ENCODE measurements at places on chromosomes 6 and 20.
A peak's percentile ranks its signal among the peaks of the same experiment; 100 is the strongest.

DNA sequence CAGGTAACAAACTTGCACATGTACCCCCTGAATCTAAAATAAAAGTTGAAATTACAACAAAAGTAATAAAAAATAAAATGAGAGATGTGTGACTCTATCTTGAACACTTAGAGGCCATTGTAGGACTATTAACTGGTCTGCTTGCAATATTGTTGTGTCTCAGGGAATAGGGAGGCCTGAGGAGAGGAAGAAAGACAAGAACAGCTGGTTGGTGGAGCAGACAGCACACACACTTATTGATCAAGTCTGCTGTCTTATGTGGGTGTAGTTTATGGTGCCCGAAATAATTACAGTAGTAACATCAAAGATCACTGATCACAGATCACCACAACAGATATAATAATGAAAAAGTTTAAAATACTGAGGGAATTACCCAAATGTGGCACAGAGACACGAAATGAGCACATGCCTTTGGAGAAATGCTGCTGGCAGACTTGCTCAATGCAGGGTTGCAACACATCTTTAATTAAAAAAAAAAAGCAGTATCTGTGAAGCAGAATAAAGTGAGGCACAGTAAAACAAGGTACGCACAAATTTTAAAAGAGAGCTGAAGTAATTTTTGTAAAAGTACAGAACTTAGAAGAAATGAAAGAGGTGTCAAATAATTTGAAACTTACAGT lies 110.1 kb upstream of the HDAC2 start:
- DNase-seq, result no peak

GRCh38 chr6:34065466-34066217 lies 80.2 kb downstream of the GRM4 start:
- no peak for DNase-seq

- DNase-seq, result no peak
Observed at GRCh38 chr20:44467289-44467883, 8.3 kb upstream of the TTPAL start.

DNA sequence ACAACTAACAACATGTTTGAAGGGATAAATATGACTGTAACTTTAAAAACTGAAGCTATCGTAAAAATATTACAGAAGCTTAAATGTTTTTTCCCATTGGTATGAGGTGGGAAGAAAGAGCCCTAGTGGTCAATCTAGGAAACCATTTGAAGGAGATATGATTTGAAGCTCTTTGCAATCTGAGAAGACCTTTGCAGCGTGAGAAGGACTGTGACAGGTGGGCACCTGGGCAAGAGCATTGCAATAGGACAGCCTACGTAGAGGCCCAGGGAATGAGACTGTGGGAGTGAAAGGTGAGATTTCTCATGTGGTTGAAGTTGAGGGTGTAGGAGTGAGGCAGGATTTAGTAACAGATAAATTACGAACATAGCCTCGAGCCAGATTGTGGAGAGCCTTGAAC lies 108.0 kb upstream of the PDE7B start:
- DNase-seq, result no peak

GRCh38 chr20:32646486-32646885 lies 27.3 kb downstream of the C20orf203 start:
- DNase-seq, result no peak

- peak; percentile 21 for DNase-seq
Observed at GRCh38 chr6:152978058-152978457, 4.8 kb downstream of the FBXO5 start.

DNA sequence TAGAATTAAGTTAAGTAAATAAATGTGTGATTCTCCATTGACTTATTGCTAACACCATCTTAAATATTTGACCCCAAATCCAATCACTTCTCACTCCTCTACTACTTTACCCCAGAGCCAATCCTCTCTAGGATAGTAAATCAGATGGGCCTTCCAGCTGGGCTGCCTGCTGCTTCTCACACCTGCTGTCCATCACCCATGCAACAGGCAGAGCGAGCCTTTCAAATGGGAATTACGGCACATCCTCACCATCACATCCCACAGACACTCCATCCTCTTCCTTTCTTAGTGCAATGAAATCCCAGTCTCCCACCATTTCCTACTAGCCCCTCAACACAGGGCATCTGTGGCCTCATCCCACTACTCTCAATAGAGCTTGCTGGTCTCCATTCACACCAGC lies 34.0 kb downstream of the HLA-F start:
- no peak for DNase-seq

- DNase-seq, result no peak
Observed at GRCh38 chr20:38345643-38346042, 639 bp upstream of the LBP start.

DNA sequence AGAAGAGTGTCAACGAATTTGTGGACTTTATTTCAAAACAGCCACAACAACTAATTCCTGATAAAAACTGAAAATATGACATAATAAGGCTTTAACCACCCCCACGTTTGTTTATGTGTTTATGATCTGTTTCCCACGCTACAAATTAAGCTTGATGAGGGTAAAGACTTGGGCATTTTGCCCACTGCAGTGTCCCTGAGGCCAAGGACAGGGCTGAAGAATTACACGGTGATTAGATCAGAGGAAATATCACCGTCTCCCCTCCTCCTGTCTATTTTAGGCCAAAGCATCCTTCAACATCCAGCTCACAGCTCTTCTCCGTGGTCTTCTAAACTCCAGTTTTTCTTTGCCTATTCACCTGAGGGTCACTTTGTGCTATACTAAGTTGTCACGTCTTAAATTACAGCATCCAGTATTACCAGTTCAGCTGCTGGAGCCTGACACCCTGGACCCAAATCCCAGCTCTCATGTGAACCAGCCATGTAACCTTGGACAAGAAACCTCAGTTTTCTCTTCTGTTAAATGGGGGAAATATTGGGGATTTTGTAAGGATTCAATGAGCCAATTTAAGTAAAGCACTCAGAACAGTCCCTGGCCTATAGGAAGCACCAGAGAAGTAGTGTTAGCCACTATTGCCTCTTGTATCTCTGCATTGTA lies 15.2 kb upstream of the ARFGEF2 start:
- DNase-seq, result no peak

- DNase-seq, result peak; percentile 72
Observed at GRCh38 chr6:53862662-53863462, 68.1 kb downstream of the LRRC1 start.

GRCh38 chr6:41426438-41426851 lies 91.0 kb downstream of the NCR2 start:
- DNase-seq, result no peak

DNA sequence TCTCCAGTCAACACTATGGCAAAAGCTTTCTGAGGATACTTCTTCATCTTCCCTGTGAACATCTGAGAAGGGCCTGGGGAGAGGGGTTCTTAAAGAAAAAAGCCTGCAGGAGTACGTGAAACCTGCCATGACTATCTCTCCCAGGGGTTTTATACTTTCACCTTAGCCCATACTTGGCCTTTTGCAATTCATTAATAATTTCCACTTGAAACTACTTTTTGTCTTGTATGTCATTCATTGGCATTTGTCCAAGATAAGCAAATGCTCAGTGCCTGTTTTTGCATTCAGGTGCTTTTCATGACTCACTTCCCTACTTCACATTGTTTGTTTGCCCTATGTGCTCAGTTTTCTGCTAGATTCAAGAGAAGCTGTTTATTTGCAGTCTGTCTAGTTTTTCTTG lies 580.3 kb upstream of the GJE1 start:
- no peak for DNase-seq

DNA sequence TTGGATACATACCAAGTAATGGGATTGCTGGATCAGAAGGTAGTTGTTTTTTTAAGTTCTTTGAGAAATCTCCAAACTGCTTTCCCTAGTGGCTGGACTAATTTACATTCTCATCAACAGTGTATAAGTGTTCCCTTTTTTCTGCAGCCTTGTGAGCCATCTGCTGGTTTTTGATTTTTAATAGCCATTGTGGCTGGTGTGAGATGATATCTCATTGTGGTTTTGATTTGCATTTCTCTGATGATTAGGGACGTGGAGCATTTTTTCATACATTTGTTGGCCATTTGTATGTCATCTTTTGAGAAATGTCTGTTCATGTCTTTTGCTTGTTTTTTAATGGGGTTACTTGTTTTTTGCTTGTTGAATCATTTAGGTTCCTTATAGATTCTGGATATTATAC lies 34.8 kb downstream of the TOP1 start:
- DNase-seq, result no peak

DNA sequence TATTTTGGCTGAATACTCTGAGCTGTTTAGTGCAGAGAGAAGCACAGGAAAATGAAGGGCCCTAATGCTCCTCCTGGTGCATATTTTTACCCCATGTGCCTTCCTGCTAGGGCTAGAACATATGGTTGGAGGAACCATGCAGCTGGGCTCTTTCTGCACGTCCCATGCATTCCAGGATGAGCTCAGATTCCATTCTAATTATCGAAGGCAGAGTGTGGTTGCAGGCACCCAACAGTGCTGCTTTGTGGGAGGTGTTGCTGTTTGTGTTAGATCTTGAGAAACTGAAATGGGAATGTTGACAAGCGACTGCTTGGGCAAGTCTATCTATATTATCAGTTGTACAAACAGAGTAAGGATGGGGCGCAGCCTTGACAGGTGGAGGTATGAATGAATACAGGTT lies 419.5 kb downstream of the DHX35 start:
- peak; percentile 76 for DNase-seq

GRCh38 chr6:12233693-12234571 lies 56.2 kb upstream of the EDN1 start:
- peak; percentile 85 for DNase-seq

- no peak for DNase-seq
Observed at GRCh38 chr6:163490826-163491577, 76.5 kb downstream of the QKI start.

DNA sequence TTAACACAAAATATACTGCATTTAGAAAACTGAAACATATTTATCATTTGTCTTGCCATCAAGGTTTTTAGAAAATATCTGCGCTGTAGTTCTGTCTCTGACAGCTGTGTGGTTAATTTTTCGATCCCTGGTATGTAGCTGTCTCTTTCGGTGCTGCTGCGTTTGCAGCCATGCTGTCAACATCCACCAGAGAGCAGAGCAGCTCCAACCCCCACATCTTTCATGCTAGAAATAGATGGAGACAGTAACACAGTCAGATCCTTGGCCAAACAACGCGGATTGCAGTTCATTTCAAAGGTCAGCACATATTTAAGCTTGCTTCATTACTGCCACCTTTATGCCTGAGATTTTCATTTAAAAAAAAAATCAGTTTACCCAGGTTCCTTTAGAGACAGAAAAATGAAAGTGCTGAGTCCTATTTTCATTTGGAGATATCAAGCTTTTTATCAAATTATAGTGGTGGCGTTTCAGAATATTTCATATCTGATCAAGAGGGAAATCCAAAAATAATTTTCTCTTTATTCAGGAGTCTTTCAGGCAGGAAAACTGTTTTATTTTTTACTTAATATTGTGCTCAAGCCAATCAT lies 157.7 kb upstream of the MMS22L start:
- peak; percentile 42 for DNase-seq

- DNase-seq, result no peak
Observed at GRCh38 chr20:13295637-13296036, 74.6 kb downstream of the ISM1 start.

DNA sequence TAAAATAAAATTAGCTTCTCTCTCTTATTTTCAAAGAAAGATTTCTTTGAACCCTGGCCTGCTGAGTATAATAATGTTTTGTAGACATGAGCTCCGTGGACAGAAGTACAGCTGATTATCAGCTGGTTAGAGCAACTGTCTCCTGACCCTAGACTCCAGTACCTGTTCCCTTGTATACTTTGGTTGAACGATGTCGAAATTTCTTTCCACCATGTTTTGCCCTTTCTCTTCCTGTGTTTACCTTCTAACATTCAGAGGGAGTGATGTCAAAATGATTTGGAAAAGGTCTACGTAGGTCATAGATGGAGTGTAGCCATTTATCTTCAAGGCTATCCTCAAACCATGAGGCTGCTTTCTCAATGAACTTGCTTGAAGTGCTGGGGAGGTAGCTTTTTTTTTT lies 16.8 kb upstream of the ADTRP start:
- DNase-seq, result no peak

DNA sequence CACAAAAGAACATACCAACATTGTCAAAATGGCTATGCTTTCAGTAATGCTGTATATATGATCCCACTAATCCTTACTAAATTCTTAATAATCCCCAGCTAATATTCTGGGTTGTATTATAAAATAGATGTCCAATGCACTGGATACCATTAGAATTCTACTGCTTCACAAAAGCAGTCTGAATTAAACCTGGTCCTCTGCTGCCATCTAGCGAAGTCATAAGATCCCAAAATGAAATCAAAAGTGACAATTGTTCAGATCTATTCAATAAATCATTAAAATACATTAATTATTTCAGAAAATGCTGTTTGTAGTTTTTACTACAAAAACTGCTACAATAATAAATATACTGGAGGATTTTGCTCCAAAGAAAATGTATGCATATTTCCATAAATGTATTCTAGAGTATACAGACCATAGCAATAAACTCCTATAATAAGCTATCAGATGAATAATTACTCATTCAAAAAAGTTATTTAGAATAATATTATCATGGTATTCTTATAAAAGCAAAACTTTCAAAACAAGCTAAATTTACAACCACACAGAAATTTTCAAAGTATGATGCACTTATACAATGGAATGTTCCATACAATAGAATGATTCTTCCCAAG lies 92.6 kb downstream of the RNGTT start:
- DNase-seq, result peak; percentile 66

- DNase-seq, result peak; percentile 97
Observed at GRCh38 chr6:142692942-142693341, 252.0 kb downstream of the HIVEP2 start.

DNA sequence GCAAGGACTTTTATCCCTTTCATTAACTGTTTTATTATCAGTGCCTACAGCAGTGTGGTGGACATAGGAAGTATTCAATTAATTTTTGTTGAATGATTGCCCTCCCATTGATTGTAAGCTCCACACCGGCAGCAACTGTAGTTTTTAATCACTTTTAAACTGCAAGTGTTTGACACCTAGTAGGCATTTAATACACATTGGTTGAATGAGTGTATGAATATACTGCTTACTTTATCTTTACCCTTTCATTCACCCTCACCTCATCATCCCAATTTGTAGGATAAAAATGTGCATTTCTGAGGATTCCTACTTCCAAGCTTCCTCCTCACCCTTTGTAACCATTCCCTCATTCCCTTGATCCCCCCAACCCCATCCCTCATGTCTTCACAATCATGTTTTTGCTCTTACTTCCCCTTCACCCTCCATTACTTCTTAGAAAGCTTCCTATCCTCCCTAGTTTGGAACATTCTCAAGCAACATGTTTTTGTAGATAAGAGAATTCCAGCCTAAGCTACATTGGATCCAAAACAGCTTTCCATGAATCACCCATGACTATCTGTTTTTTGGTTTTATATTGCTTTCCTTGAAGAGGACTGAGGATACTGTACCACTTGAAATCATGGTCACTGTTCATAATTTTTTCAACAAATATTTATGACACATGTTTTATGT lies 955 bp upstream of the SLC26A8 start:
- DNase-seq, result peak; percentile 11

DNA sequence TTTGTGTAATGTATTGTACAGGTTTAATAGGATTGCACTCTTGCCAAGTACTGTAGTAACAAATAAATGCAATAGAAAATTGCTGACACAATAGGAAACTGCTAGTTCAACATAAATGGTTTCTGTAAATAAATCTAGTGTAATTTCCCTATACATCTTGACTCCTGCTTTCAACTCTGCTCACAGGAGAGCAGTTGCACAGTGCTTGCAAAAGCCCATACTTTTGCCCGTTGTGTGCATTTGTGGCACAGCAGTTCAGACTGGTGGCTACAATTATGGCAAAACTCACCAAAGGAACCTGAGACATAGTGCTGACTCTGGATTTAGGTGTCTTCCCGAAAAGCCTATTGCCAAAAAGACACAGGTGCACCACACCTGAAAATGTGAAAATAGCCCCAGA lies 953.3 kb upstream of the SLC35B3 start:
- DNase-seq, result no peak

GRCh38 chr6:36953931-36954261 lies 642 bp upstream of the PI16 start:
- DNase-seq, result no peak
